Left renal cortex interstitium (tissue), 4 donors: ENCODE measurements at places on chromosomes 4 and X.

GRCh38 chr4:2412534-2412884 lies 5.9 kb downstream of the ZFYVE28 start:
- no peak for DNase-seq

- DNase-seq = no peak
Measured at GRCh38 chr4:9988363-9988749, 32.9 kb downstream of the SLC2A9 start.

GRCh38 chrX:153744210-153745066 lies 19.6 kb upstream of the PLXNB3 start:
- no peak for DNase-seq

DNA sequence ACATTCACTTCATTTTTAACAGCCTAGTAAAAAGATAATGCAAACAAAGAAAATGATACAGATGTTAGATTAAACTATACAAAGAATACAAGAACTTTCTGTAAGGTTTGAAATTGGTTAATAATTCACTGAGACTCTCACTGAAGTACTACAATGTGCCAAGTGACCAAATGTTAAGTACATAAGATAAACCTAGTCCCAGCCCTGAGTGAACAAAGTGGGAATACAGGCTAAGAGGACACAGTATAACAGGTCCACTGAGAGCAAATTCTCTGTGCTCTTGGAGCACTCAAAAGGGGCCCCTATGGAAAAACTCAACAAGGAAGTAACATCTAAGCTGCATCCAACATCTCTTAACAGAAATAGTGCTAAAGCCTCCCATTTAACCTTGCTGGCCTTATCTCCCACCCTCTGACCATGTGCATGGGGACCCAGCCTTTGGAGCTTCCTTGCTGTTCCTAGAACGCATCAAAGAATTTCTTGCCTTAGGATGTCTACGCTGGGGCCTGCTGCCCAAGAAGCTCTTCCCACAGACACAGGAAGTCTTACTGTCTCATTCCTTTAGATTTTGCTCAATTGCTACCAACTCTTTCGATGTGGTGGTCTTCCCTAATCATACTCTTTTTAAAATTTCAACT lies 113.4 kb downstream of the ZAR1 start:
- no peak for DNase-seq

DNA sequence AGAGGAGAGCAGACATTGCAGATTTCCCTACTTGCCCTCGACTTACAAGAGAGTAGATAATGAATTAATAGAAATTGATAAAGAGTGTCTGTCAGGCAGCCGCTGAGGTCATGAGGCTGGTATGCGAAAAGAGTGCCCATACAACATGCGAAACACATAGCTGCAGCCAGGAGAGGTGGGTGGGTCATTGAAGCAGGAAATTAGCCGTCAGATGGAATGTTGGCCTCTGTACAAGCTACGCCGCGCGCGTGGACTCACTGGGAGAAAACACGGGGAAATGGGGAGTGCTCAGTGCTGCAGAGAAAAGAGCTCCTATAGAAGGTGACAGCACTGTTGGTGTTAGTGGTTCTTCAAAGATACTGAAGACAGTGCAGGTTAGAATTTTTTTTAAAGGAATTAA lies 125.1 kb downstream of the RAPGEF2 start:
- DNase-seq = peak; percentile 53

DNA sequence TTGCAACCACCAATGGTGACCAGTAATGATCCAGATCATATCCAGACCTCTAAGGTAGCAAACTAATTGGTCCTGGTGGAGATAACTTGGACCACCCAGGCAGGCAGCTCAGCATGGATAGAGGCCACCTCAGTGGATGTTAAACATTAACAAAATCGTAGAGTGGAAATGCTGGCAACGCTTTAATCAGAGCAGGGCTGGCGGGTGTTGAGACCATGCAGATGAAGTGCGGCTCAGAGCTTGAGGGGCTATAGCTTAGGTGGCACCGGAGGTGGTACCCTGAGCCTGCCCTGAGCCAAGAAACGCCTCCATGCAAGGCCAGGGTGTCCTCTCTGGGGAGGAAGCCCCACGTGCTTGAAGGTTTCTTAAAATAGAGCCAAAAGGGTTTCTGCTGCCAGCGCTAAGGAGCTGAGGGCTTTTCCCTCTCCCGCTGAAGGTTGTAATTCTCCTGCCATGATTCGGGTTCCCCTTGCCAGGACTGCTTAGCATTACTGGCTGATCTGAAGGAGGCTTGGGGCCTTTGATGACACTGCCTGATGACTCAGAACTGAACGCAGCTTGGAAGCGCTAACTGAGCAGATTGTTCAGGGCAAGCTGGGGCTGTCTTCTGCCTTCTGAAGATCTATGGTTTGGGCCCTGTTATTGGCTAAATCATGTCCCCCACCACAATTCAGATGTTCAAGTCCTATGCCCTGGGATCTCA lies 177.8 kb upstream of the ATP6AP2 start:
- no peak for DNase-seq

DNA sequence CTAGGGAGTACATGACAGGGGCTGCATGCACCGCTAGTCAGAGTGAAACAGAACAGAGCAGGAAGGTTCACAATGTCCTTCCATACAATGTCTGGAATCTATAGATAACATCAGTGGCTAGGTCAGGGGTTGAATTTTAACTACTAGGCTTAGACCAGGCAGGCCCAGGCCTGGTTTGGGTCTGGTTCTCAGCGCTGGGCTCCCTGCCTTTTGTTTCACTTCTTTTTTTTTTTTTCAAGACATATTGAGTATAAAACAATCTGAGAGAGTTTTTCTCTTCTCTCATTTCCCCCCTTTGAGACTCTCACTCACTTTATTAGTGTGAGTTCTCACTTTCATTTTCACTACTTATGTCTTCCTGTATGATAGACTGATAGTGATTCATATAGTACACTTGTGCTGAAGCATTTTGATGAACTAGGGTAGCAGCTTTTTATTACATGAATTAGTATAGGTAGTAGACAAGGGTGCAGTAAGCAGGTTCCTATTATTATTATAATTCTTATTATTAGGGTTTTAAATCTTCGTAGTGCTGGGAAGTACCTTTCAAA lies 120.0 kb upstream of the ZDHHC15 start:
- DNase-seq = no peak

DNA sequence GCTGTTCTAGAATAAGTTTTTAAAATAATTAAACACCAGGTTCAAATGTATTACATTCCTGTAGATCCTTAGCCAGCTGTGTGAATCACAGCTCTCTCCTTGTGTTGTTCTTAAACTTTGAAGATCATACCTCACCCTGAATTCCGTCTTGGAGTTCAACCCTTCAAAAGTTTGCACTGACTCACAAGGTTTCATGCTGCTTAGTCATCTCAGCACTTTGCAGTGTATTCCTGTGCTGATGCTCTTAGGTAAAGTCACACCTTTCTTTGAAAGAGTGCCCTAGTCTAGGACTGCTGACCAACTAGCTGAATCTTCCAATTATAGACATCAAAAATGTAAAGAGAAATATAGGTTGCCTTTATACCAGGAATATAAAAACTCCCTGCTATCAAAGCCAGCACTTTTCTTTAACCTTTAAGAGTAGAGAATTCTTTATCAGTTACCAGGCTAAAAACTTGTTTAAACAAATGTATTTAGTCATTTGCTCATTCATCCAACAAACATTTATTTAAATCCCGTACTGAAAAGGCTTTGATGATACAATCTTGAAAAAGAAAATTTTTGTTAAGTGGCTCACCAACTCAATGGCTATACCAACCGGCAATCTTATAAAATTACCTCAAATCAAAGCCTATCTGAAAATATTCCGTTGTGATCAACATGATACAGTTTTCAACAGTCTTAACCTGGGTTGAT lies 169.7 kb downstream of the RAP1GDS1 start:
- no peak for DNase-seq

DNA sequence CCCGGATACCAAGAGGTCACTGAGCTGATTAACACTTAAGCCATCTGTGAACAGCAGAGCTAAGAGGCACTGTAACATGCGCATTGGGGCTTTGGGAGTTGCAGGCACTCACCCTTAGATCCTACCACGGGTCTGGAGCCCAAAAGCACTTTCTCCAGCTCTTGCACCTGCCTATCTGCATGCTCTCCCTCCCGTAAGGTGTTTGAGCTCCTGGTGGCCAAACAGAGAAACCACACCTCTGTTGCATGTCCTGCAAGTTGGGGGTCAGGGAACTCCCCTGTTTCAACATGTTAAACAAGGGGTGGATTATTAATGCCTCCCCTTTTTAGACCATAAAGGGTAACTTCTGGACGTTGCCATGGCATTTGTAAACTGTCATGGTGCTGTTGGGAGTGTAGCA lies 49.8 kb downstream of the GYPA start:
- no peak for DNase-seq

DNA sequence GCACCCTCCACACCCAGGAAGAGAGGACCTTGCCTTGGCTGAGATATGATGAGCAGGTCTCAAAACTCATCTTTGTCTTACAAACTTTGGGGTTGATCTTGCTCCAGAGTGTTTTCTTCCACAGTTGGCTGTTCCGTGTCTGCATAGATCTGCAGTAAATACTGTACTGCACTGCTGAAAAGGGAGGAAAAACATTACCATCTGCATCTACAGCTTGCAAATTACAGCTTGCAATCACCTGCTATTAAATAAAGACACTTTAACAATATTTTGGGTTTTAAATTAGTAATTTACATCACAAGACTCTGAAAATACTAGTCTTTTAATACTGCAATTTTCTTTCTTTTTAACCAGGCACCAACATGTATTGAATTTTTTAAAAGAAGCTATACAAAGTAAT lies 499.5 kb downstream of the STIM2 start:
- DNase-seq = no peak

- no peak for DNase-seq
Measured at GRCh38 chr4:15020502-15021286, 18.4 kb downstream of the CPEB2 start.

GRCh38 chr4:13182133-13182532 lies 302.0 kb downstream of the RAB28 start:
- DNase-seq = no peak

DNA sequence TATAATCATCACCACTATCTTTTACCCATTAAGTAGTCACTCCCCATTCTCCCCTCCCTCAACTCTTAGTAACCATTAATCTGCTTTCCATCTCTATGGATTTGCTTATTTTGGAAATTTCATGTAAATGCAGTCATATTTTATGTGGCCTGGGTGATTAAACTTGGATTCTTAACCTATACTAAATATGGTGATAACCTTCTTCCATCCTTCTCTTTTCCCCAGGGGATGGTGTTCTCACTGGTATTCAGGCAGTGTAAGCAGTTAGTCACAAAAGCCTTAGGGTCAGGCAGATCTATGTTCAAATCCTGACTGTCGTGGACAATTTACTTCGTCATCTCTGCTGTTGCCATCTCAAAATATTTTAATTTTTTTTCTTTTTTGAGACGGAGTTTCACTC lies 29.6 kb downstream of the RAB40AL start:
- no peak for DNase-seq
